Activated CD4-positive, alpha-beta T cell treated with anti-CD3 and anti-CD28 coated beads for 4 hours (primary cell): ENCODE measurements at places on chromosomes 6 and 20.

- no peak for DNase-seq
Measured at GRCh38 chr20:59152559-59153354, 10.9 kb upstream of the ZNF831 start.

GRCh38 chr20:57391439-57392301 is 474 bp downstream of the RBM38 start:
- DNase-seq = peak; percentile 47

DNA sequence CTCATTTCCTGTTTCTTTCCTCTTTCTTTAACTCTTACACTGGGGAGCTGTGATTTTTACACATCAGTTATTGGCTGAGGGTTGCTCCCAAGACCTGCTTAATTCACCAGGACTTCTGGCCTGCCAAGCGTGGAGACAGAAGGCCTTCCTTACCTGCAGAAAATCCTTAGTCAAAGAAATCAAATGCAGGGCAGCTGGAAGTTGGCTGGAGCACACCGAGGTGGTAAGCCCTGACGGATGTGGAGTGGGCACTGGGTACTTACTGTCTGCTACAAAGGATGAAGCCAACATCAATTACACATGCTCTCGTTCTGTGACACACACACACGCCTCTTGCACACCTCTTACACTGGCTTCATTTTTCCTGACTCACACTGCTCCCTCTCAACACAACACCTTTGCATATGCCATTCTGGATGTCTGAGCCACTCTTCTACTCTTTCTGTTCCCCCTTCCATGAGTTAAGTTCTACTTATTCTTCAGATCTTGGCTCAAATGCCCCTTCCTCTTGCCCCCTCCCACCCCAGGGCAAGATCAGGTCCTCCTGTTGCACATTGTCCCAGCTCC is 61.6 kb downstream of the TTI1 start:
- DNase-seq = no peak

DNA sequence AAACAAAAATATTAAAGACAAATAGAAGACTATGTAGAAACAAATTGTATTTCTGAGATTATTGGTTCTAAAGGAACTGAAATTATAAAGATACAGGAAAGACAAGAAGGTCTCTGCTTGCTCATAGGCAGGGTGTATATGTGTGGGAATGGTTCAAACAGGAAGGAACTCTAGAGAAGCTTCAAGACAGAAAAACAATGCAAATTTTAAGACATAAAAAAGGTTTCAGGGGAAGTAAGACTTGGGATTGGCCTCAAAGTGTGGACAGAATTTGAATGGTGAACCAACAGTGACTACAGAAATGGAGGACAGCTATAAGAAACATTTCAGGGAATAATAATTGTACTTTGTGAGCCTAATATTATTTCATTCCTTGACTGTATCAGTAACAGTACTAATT is 50.3 kb downstream of the OR2B2 start:
- no peak for DNase-seq

DNA sequence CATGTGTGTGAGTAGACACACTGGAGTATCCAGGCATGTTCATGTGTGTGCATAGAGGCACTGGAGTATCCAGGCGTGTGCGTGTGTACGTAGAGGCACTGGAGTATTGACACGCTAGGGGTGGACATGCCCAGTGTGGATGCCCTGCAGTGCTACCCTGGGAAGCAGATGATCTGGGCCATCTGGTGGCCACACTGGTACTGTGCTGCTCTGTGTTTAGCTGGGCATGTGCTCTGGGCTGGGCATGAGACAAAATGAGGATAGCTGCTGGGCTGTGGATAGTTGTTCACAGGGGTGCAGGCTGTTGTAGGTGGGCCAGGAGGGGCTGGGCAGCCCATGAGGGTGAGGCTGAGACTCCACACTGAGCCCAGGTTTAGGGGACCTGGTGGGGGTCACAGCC is 24.0 kb upstream of the NPBWR2 start:
- no peak for DNase-seq

DNA sequence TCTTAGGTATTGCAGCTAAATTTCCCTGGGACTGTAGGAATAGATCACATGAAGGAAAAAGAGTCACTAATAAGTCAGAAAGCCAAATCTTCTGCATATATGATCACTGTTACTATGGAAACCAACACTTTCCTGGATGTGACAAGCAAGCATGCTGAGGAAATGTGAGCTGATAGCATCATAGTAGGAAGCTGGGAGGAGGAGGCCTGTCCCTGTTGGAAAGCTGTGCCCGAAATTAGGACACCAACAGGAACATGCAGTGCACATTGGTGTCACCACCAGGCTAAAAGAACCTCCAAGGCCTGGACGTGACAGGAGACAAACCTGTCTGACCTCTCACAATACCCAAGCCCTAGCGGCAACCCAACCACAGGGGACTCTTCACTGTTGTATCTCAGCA is 181.9 kb upstream of the PCSK2 start:
- DNase-seq = no peak

- no peak for DNase-seq
Measured at GRCh38 chr6:170316071-170316470, 9.5 kb downstream of the FAM120B start.

DNA sequence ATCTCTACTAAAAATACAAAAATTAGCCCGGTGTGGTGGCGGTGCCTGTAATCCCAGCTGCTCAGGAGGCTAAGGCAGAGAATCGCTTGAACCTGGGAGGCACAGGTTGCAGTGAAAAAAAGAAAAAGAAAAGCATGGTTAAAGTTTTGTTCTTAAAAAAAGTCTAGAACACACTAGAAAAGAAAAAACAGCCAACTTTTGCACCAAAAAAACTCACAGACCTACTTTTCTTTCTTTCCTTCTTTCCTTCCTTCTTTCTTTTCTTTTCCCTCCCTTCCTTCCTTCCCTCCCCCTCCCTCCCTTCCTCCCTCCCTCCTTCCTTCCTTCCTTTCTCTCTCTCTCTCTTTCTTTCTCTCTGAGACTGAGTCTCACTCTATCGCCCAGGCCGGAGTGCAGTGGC is 204.4 kb downstream of the BTBD9 start:
- DNase-seq = no peak

- no peak for DNase-seq
Measured at GRCh38 chr6:114764866-114765265, 422.0 kb upstream of the HS3ST5 start.
